ENCODE measurements at places on chromosomes 2 and 18.

DNA sequence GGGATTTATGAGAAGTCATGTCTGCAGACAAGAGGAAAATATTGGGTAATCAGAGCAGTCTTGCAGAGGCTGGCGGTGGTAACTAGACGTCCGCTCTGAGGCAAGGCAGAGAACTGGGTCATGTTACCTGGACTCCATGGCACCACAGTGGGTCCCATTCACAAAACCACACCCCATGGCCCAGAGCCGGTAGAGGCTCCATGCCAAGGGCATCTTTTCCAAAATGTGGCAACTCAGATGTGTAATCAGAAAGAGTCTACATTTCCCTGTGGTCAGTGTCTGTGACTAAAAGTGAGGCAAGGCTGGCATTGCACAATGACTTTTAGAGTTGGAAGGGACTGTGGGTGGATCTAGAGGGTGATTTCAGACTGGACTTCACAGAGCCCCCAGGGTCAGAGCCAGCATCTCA, 113.1 kb downstream of the MREG start:
- peak; percentile 42 for DNase-seq

DNA sequence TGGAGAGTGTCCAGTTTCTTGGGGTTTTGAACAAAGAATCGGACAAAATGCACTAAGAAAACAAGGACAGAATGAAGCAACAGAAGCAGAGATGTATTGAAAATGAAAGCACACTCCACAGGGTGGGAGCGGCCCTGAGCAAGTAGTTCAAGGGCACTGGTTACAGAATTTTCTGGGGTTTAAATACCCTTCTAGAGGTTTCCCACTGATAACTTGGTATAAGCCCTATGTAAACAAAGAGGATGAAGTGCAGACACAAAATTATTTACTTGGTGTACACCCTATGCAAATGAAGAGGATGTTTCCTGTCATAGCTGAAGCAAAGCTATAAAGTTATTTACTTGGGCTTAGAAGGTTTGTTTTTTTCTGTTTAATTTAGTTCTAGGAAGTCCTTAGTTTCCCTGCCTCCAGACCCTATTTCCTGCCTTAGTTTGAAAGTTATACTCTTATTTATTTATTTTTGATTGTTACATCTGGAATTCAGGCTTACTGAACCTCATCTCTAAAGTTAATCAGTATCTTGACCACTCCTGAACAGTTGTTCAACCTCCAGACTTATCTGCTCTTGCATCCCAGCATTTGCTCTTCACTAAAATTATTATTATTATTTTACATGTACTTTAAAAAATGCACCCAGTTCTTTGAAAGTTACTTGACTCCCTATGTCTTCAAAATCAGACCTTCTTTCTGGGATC, 193.5 kb downstream of the SPP2 start:
- no peak for DNase-seq

GRCh38 chr18:50666536-50666935, 106.6 kb downstream of the MAPK4 start:
- DNase-seq = no peak

GRCh38 chr2:154187948-154188347, 316.2 kb downstream of the GALNT13 start:
- no peak for DNase-seq

GRCh38 chr18:53531187-53531586, 693.3 kb downstream of the MBD2 start:
- no peak for DNase-seq

- DNase-seq = no peak
Observed at GRCh38 chr2:72524071-72524470, 301.8 kb downstream of the EXOC6B start.

DNA sequence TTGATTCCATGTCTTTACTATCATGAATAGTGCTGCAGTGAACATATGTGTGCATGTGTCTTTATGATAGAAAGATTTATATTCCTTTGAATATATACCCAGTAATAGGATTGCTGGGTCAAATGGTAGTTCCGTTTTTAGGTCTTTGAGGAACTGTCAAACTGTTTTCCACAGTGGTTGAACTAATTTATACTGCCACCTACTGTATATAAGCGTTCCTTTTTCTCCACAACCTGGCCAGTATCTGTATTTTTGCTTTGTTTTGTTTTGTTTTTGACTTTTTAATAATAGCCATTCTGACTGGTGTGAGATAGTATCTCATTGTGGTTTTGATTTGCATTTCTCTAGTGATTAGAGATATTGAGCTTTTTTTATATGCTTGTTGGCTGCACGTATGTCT, 641.6 kb downstream of the SUCLG1 start:
- DNase-seq = no peak

GRCh38 chr2:110979471-110980338, 141.0 kb upstream of the BCL2L11 start:
- DNase-seq = no peak

DNA sequence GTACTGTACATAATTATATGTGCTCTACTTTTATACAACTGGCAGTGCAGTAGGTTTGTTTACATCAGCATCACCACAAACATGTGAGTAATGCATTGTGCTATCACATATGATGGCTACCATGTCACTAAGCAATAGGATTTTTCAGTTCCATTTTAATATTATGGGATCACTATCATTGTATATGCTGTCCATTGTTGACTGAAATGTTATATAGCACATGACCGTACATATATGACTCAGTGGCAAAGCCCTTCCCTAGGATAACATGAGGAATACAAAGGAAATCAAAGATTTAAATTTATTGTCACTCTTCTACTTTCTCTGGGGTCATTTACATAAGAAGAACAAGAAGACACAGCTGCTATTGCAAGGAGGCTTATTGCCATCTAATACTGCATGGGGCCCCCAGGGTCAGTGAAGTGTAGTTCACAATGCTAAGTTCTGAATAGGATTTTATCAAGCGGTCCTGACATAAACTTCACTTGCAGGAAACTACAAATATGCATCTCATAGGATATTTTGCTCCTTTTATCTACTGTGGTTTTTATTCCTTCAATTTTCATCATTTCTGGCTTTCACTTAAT, 21.8 kb downstream of the PDE1A start:
- DNase-seq = no peak

DNA sequence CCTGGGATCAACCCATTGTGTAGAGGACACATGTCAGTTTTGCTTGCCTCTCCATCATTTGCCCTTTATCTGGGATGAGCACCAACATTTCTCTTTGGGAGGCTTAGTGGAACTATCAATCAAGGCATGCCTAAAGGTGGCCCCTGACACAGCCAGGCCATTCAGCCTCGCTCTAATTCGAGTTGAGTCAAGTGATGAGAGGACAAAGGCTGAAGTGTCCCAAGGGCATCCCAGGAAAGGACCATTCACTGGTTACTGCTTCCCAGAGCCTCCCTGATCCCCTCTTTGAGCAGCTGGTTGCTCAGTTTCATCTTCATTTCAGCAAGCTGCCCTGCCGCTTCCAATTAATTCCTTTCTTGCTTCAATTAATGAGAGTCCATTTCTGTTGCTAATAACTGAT, 63.5 kb downstream of the DNER start:
- DNase-seq = no peak

DNA sequence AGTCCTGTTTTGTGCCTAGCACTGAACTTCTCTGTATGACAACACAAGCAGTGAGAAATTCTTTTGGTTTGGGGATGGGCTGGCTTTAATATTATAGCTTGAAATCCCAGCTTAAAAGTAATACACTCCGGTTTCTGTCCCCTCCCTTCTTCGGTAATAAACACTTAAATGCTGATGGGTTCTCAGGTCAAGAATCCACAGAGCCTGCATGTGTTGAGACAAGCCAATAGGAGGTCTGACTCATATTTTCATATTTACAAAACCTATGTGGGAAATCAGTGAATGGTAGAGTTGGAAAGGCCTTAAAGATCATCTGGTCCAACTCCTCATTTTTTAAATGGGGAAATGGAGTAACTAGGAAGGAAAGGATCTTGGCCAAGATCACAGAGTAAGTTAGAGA, 47.5 kb downstream of the VSNL1 start:
- no peak for DNase-seq

DNA sequence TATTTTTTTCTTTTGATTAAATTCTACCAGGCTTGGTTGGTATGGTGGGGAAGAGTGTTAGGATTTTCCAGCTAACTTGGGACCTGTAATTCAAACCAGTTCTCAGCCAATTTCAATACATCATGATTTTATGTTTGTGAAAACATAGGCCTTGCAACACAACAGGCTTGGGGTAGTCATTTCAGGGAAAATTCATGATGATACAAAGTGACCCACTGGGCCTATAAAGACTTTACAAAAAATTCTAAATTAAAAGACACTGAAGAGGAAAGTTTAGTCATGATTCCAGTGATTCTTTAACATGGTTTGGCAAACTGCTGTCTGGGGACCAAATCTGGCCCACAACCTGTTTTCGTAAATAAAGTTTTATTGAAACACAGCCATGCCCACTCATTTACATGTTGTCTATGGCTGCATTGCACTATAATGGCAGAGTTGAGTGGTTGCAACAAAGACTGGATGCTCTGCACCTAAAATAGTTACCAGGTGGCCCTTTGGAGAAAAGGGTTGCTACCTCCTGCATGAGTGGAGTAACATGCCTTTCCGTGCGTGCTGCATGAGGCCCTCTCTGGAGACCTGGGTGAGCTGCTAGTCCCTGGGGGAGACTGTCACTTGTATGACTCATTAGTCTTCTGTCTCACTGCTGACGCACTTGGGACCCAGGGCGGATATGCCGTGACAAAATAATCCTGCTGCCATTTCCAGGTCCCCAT, 73.6 kb downstream of the NPAS2 start:
- no peak for DNase-seq

DNA sequence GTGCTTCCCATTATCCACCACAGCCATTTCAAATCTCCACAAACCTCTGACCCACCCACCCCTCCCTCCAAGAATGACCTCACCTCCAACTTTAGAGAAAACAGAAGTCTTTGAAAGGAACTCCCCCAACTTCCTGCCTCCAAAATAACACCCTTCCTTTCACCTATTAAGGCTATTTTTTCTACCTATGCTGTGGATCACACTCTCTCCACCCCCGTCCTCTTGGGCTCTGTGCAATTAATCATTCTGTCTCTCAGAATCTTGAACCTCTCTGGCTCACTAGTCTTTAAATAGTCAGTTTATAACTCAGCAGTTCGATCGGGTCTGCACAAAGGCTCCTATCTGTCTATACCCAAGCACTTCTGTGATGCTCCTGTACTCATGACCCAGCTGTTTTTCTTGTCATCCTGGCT, 37.3 kb upstream of the XPO1 start:
- DNase-seq = no peak

DNA sequence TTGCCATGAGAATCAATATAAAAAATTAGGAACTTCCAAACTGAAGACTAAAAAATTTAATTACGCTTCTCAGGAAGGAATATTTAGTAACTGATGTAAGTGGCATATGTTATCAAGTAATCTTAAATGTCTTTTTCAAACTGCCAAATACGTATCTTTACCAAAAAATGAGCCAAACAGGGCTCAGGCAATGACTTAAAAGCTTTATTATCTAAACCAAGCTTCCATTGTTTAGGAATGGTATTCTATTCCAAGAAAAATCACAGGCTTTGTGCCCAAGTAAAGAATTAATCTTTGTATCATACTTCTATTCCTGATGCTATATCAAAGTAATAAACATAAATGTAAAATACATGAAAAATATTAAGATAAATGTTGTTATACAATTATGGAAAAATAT, 71.7 kb upstream of the GRB14 start:
- no peak for DNase-seq

DNA sequence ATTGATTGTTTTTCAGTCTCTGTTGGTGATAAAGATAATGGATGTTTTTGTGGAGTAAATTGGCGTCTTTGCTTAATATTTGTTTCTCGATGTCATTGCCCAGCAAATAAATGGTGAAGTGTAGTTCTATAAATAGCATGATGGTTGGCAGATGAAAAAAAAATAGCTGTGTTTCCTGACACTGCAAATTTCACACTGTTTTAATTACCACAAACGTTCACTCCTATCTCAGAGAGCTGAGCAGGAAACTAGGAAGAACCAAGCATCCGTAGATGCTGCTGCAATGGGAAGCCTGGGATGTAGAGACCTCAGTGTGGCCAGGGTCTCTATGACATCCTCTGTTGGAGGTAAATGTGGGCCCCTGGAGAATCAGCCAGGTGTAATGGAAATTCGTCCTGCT, 183.2 kb downstream of the CYRIA start:
- DNase-seq = no peak

DNA sequence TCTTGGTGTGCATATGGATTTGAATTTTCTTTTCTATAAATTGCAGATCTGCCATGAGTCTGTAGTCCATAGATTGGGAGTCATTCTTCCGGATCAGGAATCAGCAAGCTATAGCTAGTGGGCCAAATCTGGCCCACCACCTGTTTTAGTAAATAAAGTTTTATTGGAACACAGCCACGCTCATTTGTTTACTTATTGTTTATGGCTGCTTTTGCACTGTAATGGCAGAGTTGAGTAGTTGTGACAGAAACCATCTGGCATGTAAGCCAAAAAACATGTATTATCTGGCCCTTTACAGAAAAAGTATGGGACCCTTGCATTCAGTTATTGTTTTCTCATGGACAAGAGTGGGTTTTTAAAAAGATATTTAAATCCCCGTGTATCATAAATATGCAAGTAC, 191.2 kb downstream of the LRRTM1 start:
- DNase-seq = no peak

DNA sequence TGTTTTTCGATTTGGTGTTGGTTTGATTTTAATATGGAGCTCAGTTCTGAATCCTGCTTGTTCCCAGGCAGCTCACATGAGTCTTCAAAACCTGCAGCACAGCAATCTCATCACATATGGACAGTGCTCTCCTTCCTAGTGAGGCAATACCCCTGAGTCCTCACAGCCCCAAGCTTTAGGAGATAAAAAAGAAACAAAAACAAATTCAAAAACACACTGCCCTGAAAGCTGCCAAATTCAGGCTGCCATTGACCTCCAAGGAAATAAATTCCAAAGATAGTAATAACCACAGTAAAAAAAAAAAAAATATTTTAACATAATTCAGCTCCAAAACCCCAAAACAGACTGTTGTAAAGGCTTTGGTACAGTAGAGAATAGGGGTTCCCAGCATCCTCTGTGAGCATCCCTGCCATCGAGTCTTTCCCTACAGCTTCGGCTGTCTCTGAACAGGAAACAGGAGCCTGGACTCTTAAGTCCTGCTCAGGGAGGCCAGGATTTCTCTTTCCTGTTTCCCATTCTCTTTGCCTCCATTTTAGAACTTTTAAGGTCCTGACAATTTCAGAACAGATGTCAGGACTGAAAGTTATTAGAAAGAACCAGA, 14.7 kb upstream of the SP3 start:
- no peak for DNase-seq

- no peak for DNase-seq
Observed at GRCh38 chr2:168500516-168500915, 44.4 kb downstream of the CERS6 start.

DNA sequence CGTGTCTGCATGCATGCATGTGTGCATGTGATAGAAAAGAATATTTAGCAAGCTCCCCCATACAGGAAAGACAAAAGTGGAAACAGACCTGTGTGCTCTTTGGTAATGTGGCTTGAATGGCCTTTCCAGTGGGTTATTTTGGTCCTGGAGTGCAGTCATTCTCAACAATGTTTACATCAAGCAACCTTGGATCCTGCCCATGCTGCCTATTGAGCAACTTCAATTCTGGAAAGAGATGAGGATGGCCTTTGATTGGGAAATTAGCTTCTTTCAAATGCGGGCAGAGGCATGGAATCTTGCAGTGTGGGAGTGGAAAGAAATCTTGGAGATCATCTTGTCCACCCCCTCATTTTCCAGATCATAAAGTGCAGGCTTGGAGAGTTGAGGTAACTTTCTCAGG, 87.2 kb upstream of the SMAD2 start:
- DNase-seq = peak; percentile 58

- DNase-seq = no peak
Observed at GRCh38 chr2:224449212-224450147, 47.6 kb upstream of the FAM124B start.
